ENCODE measurements at places on chromosomes 16 and 17. TPM values are rescaled to one million over a fixed set of nuclear protein-coding genes. Genes with fewer than 3 reads are reported as not detected.

The SSTR5 gene
- polyA plus RNA-seq, result not detected

The CLEC19A gene
- polyA plus RNA-seq, result not detected

The HAP1 gene
- not detected for polyA plus RNA-seq

The ODAD4 gene
- polyA plus RNA-seq, result 0.10 TPM

The ABAT gene
- 3.3 TPM for polyA plus RNA-seq

The CA5A gene
- not detected for polyA plus RNA-seq

The PLLP gene
- polyA plus RNA-seq, result 1.1 TPM

The SDK2 gene
- polyA plus RNA-seq, result 3.3 TPM

The SLC6A2 gene
- not detected for polyA plus RNA-seq

The NGFR gene
- not detected for polyA plus RNA-seq

The LGALS9 gene
- 53.4 TPM for polyA plus RNA-seq

The SRCIN1 gene
- polyA plus RNA-seq, result not detected

The GINS2 gene
- polyA plus RNA-seq, result 0.69 TPM

The SLC52A1 gene
- not detected for polyA plus RNA-seq

The CHST5 gene
- not detected for polyA plus RNA-seq

The KRTAP4-1 gene
- not detected for polyA plus RNA-seq

The PTGES3L gene
- polyA plus RNA-seq, result 1.4 TPM

Data from IgD-negative memory B cell (primary cell).